EL (cell line): ENCODE measurements at places on chromosomes 5 and 9.

DNA sequence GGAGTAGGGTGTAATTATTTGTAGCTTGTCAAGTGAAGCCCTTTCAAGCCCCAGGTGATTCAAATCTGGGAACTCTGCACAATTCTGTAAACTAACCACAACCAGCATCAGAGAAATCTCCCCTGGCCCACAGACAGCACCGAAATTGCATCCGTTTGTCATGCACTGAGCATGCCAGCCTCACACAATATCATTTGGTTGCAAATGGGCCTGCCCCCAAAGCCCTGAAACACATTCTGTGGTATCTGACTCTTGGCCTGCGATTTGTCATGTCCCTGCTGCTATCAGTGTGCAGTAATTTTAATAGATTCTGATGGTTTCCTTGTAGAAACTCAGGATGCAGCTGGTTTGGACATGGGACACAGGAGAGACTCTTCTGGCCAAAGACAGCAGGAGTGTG, 35.3 kb downstream of the SNX24 start:
- peak; percentile 5 for DNase-seq

DNA sequence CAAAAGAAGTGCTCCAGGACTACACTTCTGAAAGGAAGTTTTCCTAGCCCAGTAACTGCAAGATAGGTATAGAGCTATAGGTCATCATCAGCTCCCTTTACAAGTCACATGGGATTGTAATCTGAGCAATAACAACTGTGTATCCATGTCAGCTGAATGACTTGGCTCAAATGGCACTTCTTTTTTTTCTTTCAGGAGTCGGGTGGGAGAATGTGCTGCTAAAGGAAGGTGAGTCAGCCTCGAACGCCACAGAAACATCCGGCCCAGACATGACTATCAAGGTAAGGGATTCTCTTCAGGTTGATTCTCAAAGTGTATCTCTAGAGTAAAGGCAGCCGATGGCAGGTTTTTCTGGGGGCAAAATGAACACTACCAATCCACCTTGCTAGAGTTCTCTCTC, 192.2 kb downstream of the C9orf152 start:
- DNase-seq, result peak; percentile 85

DNA sequence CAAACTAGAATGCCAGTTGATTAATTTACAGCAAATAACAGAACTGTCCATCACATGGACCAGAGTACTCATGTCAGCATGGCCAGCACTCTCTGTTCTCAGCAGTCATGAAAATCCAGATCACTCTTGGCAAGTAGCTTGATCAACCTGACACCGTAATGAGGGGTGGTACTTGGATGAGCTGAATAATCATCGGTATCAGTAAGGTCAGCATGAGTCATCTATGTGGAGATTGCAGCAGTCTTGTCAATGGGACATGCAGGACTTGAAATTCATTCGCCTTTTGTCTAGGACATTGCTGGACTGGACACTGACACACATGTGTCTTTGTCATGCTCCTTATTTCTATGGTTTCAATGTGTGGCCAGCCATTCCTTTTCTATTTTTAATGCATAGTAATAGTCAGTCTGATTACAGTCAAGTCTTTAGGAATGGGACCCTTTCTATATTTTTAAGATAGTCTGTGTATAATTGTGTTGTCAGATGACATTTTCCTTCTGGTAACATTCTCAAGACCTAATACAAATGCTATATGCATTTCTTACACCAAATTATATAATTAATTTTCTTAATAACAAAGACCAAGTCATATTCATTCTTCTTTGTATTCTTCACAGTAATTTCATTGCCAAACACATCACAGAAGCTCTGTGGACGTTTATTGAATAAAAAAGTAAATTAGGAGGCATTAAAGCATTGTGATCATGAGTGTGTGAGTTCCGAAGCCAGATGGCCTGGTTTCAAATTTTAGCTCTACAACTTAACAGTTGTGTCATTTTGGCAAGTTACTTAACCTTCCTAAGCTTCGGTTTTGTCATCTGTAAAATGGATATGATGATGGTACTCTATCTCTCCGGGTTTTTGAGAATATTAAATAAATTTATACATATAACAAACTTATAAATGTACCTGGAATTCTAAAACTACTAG, 57.4 kb downstream of the ADAMTSL1 start:
- DNase-seq, result peak; percentile 14

GRCh38 chr5:132090107-132090506, 16.5 kb downstream of the CSF2 start:
- peak; percentile 92 for DNase-seq

DNA sequence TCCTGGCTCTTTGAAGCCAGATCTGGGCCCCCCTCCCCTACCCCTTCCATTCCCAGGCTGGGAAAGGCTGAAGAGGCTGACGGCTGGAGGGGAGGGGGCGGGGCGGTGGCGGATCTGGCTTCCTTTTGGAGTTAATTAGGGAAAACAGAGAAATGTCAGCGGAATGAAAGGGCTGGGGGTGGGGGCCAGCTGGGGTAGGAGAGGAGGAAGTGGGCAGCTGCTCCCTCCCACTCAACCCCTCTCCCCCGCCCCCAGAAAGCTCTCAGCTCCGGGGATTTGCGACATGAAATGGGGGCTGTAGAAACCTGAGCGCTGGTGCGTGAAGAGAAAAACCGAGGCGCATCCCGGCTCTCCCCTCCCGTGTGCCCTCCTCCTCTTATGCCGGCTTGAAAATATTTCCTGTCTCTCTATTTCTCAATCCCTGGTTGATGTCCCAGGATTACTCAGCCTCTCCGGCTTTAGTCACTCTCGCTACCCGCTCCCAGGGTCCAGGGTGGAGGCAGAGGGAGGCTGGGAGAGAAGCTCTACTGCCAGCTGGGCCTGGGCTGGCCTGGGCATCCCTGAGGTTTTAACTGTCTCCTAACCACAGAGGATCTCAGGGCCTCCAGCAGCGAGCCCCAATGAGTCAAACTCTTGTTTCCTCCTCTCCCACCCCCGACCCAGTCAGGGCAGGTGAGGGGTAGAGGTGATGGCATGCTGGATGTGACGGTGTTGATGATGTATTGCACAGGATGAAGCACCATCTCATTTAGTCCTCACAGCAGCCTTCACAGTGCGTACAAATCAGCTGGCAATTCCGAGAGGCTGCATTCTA, 20.1 kb downstream of the PCDHGC5 start:
- DNase-seq, result peak; percentile 97

- DNase-seq, result peak; percentile 49
Measured at GRCh38 chr5:107486489-107486888, 184.2 kb downstream of the EFNA5 start.
